Neural progenitor cell (in vitro differentiated cells): ENCODE measurements at places on chromosomes 11 and 22.

DNA sequence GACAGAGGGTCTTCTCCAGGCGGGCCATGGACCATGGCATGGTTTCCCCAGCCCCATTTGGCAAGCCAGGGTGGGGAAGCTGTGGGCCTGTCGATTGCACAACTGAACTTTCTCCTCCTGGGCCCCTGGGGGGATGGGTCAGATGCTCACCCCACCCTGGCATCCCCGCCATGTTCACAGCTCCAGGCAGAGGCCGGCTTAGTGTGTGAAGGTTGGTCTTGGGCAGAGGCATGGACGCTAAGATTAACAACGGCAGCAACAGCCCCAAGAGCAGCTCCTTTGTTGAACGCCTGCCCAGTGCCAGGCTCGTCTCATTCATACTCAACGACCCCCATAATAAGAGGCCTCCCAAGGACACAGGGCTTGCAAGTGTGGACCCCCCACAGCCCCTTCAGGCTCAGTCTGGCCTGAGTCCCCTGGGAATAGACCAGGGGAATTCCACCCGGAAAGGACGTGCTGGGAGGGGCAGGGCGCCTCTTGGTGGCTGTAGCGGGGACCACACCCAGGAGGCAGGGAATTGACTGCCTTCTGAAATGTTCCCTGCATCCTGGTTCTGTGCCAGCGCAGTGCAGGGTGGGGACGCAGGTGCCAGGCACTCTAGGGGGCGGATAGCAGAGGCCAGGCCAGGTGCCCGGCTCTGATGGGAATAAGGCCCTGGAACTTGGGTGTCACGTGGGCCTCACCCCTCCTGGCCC lies 8.3 kb downstream of the TSPO start:
- H3K4me3 ChIP-seq = no peak overlapping the region
- H3K27ac ChIP-seq = no peak overlapping the region
- H3K4me1 ChIP-seq = no peaks in the 10 kb centered on the region

DNA sequence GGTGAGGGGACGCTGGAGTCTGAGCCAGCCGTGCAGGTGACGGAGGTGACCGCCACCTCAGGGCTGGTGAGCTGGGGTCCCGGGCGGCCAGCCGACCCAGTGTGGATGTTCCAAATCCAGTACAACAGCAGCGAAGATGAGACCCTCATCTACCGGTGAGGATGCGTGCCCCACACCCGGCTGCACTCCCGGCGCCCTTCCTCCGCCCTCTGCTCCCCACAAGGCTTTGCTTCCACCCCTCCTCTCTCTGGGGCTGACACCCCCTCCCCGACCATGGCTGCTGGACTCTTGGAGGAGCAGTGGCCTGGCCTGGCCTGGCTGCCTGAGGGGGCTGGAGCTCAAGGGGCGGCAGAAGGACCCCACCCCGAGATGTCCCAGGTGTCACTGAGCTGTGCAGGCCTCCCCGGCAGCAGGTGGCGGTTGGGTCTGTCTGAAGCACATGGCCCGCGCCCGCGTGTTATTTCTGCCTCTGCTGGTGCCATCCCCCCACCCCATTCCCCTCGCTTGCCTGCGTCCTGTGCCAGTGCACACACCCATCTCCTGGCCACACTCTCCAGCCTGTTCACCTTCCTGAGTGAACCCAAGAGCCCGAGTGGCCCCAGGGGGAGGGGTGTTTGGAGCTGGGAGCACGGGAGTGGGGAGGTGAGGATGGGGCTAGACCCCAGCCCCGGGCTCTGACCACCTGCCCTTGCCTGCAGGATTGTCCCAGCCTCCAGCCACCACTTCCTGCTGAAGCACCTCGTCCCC lies 2.2 kb downstream of the LRFN4 start:
- H3K4me1 ChIP-seq = peaks cover 10% of the 10 kb centered on the region
- no peak for DNase-seq
- H3K4me3 ChIP-seq = no peak overlapping the region

DNA sequence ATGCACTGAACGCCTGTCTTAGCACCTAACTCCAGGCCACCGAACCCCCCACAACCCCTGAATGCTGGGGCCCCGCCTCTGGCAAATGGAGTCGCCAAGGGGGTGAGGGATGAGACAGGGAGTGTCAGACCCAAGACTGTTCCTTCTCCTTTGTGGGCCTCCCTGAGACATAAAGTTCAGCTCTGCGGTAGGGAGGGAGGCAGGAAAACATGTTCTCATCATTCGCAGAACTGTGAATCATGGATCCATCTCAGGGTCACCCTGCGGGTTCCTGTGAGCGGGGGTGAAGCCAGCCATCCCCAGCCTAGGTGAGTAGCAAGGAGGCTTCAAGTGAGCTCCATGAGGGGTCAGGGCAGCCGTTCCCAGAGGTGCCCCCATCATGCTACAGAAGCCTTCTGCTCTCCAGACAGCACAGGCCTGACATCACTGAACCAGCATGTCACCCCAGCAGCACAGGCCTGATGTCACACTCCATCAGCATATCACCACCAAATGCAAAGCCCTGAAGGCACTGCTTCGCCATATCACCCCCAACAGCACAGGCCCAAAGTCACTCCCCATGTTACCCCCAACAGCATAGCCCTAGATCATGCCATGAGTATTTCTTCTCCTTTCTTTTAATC lies 27.2 kb downstream of the TMPRSS6 start:
- H3K4me1 ChIP-seq = no peaks in the 10 kb centered on the region
- H3K4me3 ChIP-seq = no peak overlapping the region
- H3K27me3 ChIP-seq = peaks cover 8% of the 10 kb centered on the region
- H3K27ac ChIP-seq = no peak overlapping the region

- no peak overlapping the region for H3K27ac ChIP-seq
- DNase-seq = no peak
- H3K4me1 ChIP-seq = peaks cover 20% of the 10 kb centered on the region
- H3K36me3 ChIP-seq = no peaks in the 10 kb centered on the region
Observed at GRCh38 chr22:45864959-45865476, 111.9 kb downstream of the WNT7B start.
